ENCODE measurements at places on chromosomes 12 and 14. TPM values are rescaled to one million over a fixed set of nuclear protein-coding genes. Genes with fewer than 3 reads are reported as not detected.

The HOXC12 gene
- not detected for total RNA-seq

The INSM2 gene
- not detected for total RNA-seq

The ASCL1 gene
- total RNA-seq, result 0.08 TPM

The ITGB7 gene
- 266 TPM for total RNA-seq

The TSPAN11 gene
- not detected for total RNA-seq

The PRR4 gene
- 3.6 TPM for total RNA-seq

The MPHOSPH9 gene
- 87.3 TPM for total RNA-seq

The GUCY2C gene
- not detected for total RNA-seq

The JDP2 gene
- 2.0 TPM for total RNA-seq

The KRT71 gene
- not detected for total RNA-seq

The MYBPC1 gene
- total RNA-seq, result not detected

The SERPINA5 gene
- not detected for total RNA-seq

The PZP gene
- total RNA-seq, result not detected

The INHBC gene
- not detected for total RNA-seq

The HHIPL1 gene
- not detected for total RNA-seq

The GRIP1 gene
- not detected for total RNA-seq

Data from activated T-helper 1 cell treated with anti-CD3 and anti-CD28 coated beads, Interleukin-12 subunit alpha, Interleukin-12 subunit beta, Interleukin-2, Interleukin-4 antibody, amounts not matched to agents 30 ng/mL and 10 ng/mL and 1 ng/mL, durations not matched to agents 14 hours and 24 hours and 36 hours (primary cell).